ENCODE measurements at places on chromosomes 1 and 21.

GRCh38 chr1:203056012-203056411 is 29.7 kb downstream of the PPFIA4 start:
- no peak for DNase-seq

DNA sequence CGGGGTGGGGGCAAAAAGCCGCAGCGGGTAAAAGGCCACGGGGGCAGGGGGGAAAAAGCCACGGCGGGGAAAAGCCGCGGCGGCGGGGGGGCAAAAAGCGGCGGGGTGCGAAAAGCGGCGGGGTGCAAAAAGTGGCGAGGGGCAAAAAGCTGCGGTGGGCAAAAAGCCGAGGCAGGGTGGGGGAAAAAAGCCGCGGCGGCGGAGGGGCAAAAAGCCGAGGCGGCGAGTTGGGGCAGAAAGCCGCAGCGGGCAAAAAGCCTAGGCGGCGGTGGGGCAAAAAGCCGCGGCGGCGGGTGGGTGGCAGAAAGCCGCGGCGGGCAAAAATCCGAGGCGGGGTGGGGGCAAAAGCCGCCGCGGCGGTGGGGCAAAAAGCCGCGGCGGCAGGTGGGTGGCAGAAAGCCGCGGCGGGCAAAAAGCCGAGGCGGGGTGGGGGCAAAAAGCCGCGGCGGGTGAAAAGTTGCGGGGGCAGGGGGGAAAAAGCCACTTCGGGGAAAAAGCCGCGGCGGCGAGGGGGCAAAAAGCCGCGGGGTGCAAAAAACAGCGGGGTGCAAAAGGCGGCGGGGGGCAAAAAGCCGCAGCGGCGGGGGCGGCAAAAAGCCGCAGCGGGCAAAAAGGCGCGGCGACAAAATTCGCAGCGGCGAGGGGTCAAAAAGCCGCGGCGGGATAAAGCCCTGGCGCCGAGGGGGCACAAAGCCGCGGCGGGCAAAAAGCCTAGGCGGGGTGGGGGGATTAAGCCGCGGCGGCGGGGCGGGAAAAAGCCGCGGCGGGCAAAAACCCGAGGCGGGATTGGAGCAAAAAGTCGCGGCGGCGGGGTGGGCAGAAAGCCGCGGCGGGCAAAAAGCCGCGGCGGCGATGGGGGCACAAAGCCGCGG is 3901.2 kb downstream of the SRGAP2C start:
- no peak for DNase-seq

DNA sequence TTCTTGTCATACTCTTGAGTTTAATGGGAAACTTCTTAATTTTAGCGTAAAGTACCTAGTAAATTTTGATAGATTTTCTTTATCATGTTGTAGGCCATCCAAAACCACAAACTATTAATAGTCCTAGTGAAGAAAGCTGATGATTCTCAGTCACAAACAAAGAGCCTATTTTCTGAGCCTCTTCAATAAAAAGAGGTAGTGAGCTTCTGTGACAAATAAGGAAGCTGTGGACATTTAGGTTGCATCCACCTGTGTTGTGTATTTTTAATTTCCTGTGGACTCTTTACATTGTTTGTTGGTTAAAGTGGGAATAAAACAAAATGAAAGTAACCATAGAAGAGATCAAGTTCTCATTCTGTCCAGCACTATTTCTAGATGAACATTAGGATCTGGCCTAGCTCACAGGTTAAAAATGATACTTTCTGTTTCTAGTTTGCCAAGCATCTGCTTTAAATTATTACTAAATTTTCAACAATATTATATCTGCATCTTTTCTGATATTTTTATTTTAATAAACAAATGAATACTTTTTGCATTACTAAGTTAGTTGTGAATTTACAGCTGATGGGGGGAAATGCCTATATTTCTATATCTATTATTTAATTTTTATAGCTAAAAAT is 702.2 kb upstream of the ADGRL4 start:
- no peak for DNase-seq

DNA sequence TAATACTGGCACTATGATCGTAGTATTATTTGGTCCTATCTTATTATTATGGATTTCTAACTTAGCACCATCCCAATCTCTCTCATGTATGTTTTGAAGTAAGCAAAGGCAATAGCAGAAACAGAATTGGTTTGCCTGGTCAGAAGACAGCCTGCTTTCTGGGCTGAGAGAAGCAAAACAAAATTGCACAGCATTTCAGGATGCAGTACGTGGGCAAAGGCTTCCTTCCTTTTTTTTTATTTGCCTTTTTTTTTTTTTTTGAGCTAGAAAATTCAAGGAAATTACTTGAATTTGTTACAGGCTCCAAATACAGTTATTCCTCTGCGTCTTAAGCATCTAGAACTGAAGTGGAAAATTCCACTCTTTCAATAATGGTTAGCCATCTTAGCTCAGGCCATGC is 8.8 kb downstream of the CDA start:
- no peak for DNase-seq

DNA sequence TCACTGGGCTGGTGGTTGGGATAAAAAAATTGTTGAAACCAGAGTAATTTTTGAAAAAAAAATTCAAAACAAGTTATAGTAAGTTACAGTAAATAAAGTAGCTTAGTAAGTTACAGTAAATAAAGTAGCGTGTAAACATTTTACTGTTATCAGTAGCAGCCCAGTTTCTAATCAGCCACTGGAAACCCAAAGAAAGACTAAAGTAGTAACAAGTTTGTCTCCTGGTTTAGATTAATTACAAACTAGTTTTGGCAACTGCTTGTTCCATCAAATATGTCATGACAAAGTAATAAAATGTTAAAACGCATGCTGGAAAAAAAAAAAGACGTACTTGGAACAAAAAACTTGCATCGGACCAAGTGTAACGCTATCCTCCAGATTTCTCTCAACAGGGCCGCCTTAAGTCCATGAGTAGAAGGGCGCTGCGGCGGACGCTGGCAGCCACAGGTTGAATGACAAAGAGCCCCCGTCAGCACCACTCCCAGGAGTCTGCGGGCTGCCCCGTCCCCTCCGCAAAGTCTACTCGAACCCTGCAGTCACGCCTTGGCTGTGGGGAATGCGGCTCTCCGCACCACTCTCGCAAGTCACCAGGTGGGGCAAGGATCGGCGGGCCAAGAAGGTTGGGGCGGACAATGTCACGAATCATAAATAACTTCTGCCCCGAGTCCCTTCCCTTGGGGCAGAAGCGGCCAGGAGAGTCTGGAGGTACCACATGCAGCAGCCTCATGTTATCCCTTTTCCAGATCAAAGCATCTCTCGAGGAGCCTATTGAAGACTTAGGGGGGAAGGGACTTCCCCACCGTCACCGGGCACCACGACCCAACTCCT is 837 bp downstream of the SLC16A1 start:
- DNase-seq, result peak; percentile 35

DNA sequence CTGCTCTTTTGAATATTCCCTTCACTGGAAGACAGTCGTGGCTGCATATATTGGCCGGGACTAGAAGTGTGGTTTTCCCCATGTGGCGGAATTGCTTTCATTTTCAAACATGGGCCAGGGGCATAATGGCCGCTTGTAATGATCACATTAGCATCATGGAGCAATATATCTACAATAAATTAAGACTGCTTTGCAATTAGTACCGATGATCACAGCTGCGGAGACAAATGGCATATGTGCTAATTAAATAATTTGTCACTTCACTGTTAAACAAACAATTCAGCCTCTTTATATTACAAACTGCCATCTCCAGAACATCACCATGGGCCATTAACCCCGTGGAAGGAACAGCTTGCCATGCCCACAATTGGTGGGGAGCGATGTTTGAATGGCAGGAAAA is 68.2 kb upstream of the OLIG2 start:
- no peak for DNase-seq

GRCh38 chr21:38721958-38722357 is 83.8 kb upstream of the ETS2 start:
- no peak for DNase-seq

DNA sequence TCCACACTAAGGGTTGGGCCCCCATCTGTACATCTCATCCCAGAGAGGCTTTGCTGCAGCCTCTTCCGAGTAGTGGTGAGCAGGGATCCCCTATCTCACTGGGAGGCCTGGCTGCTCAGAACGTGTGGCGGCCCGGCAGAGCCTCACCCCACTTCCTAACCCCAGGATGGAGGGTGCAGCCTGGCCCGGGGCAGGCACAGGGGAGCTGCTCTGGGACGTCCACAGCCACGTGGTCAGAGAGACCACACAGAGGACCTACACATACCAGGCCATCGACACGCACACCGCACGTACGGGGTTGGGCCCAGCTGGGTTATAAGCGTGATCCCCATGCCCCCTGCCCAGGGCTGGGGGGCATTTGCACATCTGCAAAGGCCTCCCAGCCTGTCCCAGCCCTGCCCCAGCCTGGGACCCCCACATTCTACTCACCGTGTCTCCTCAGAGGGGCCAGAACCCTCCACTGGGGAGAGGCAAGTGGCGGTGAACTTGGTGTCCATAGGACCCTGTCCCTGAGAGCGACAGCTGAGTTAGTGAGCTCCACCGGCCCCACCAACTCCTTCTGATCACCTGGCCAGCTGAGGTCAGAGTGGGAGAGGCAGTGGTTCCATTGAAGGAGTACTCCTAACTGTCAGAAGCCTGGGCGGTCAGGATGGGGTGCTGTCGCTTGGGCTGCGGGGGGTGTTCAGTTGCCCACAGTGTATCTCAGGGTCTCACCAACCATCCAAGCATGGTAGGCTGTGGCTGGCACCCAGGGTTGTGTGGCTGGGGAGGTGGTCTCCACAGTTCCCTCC is 41.2 kb downstream of the TRIM11 start:
- DNase-seq, result no peak

DNA sequence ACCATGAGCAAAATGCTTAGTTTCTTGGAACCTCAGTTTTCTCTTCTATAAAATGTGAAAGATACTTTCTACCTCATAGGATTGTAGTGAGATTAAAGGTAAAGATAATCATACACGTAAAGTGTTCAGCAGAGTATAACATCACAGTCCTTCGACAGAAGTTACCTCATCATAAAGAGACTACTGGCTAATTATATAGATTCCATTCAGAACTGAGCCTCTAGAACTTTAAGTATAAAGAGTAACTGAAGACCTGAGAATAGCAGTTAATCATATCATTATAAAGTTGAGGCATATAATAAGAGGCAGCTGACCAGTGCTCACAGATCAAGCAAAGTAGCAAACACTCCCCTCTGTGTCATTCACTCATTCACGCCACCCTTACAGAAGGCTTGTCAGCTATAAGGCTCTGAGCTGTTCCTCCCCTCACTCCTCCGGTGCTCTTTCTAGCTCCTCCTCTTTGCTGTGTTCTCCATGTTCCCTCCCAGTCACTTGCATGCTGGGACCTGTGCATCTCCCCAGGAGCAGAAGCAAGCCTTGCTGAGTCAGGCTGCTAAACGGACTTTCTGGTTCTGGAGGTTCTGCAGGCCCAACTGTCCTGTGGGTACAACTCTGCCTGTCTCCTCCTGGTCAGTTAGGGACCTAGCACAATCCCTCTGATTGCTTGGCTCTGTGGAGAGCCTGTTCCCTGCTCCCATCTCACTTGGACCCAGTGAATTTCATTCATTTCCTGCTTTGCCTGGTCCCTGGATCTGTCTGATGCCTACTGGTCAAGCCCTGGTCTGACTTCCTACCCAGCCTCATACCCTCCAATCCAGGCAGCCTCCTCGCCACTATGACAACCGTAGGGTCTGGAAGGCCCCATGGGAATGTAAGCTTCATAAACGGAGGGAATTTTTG is 28.3 kb upstream of the LY9 start:
- no peak for DNase-seq

DNA sequence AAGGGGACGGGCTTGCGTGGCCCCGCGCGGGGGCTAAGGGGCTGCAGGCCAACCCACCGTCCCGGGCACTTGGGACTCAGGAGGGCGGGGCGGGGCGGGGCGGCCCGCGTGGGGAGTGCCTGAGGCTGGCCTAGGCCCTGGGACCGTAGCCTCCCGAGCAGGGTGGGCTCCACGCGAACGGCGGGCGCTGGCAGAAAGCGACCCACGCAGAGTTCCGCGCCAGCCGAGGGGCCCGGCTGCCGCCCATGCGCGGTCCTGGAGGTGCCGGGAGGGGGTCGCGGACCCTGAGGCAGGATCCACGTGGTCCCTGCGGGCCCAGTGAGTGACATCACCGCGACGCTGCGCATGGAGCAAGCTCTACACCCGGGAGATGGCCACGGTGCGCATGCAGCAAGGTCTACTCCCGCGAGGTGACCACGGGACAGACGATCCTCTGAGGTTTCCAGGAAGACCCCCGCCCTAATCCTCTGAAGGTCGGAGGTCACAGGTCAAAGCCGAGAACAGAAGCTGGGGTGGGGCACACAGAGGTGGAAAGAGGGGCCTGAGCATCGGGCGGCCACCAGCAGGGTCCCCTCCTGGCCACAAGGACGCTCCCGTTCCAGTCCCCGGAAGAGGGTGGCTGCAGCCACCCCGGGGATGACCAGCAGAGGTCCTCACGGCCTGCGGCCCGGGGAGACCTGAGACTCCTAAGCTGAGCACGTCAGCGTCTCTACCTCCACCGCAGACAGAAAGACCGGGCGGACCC is 13.5 kb upstream of the SLC19A1 start:
- DNase-seq, result no peak

GRCh38 chr1:91672601-91673161 is 172.0 kb downstream of the CDC7 start:
- DNase-seq, result no peak

GRCh38 chr1:26583646-26584485 is 54.3 kb downstream of the RPS6KA1 start:
- peak; percentile 41 for DNase-seq

GRCh38 chr1:26321315-26322041 is 3.7 kb downstream of the CD52 start:
- peak; percentile 71 for DNase-seq

GRCh38 chr1:166884040-166884642 is 8.1 kb upstream of the TADA1 start:
- DNase-seq, result peak; percentile 74

GRCh38 chr1:60924964-60925798 is 157.2 kb upstream of the NFIA start:
- no peak for DNase-seq

- no peak for DNase-seq
Measured at GRCh38 chr1:156591181-156591431, 470 bp upstream of the NAXE start.

DNA sequence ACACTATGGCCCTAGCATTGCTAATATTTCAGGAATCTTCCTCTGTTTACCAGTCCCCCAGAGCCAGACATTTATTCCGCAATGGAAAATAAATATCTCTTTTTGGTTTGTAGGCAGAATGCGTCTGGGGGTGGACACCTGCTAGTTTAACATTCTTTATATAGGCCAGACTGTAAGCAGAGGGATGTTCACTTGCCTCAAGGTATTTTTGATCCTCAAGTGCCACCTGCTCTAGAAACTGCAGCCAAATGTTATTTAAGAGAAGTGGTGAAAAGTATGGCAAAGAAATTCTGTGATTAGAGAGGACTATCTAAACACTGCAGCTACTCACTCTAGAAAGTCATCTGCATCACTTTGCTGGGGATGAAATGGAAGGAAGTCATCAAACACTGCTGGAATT is 164.7 kb downstream of the NEGR1 start:
- DNase-seq, result no peak

- DNase-seq, result peak; percentile 74
Measured at GRCh38 chr1:20430355-20431175, 55.4 kb downstream of the CAMK2N1 start.

DNA sequence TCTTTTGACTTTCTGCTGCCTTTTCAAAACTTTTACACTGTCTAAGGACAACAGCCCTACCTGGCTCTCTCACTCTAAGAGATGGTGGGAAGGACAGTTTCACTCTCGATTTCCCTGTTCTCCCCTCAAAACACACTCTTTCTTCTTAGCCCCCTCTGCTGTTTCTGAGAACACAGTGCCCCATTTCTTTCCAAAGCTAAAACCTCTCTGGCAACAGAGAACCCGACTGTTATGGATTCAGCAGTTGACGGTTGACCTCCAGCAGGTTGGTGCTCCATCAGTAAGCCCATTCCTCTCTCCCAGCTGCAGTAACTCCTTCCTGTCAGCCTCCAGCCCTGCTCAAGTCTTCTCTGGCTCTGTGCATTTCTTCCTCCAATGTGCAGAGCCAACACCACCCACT is 88.2 kb upstream of the ABCD3 start:
- peak; percentile 9 for DNase-seq

Data from iPS DF 6.9 (cell line).